ENCODE measurements at places on chromosomes 2 and 18.
A peak's percentile ranks its signal among the peaks of the same experiment; 100 is the strongest.

GRCh38 chr2:31654241-31654640, 73.5 kb upstream of the SRD5A2 start:
- no peak for DNase-seq

- no peak for DNase-seq
Measured at GRCh38 chr2:221929259-221929658, 357.2 kb upstream of the EPHA4 start.

DNA sequence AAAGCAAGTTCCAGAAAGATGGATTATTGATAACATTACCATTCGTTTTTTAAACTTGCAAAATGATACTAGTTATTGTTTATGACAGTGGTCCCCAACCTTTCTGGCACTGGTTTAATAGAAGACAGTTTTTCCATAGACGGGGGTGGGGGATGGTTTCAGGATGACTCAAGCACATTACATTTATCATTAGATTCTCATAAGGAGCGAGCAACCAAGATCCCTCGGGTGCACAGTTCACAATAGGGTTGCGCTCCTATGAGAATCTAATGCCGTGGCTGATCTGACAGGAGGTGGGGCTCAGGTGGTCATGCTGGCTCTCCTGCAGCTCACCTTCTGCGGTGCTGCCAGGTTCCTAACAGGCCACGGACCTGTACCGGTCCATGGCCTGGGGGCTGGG, 86.2 kb downstream of the BCL2 start:
- peak; percentile 26 for DNase-seq

GRCh38 chr2:25201794-25202193, 33.4 kb upstream of the POMC start:
- no peak for DNase-seq

- no peak for DNase-seq
Measured at GRCh38 chr18:12744103-12744502, 41.3 kb downstream of the PSMG2 start.

DNA sequence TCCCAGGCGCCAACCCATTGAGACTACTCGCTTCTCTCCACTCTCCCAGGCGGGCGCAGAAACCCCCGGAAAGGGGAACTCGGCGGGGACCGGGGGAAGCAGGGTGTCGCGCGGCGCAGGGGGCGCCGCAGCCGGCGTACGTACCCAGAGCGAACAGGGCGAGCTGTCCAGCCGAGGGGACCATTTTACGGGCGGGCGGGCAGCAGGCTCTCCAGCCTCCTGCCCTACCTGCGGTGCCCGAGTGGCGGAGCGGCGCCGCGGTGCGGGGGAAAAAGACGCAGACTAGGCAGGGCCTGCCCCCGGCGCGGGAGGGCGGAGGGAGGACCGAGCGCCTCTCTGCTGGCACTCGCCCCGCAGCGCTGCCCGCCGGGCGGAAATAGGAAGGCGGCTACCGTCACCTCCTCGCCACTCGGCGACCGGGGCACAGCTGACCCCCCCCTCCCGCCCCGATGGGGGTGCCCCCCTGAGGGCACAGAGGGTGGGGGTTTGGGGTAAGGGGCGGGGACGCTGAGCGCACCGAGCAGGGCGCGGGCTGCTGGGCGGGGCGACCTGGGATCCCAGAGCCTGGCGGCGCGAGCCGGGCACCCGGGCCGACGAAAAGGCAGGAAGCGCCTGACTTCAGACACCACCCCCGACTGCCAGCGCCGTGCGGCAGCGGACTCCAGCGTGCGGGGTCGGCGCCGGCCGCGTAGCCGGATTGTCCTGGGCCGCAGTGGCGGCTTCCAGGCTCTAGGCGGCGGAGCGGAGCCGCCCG, at the start of gene TGFA:
Gene TGFA (minus strand): TSS at position 243 of the 754 bp plus-strand sequence. CDS start 59 bp downstream, at position 184.
- DNase-seq = peak; percentile 56

DNA sequence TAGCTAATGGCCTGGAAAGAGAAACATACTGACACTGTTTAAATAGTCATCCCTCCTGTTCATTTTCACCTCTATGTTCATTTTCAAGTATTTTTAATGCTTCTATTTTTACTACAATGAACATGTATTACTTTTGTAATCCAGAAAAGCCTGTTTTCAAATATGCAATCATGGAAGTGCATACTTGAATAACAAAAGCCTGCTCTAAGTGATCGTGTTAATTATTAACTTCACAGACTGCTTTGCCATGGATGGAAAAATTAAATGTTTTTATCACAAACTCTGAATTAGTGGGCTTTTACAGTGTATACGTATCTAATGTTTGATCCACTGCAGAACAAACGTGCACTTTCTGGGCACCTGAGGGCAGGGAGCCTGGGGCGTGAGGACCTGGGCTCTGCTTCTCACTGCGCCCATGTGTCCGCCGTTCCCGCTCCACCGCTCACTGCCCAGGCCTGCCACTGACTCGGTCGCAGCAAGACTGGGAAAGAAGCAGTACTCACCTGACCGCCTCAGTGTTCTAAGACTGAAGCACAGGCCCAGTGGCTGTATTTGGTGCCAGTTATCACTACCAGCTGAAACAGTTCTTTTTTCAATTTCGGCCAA, 80.6 kb downstream of the UXS1 start:
- DNase-seq = no peak

DNA sequence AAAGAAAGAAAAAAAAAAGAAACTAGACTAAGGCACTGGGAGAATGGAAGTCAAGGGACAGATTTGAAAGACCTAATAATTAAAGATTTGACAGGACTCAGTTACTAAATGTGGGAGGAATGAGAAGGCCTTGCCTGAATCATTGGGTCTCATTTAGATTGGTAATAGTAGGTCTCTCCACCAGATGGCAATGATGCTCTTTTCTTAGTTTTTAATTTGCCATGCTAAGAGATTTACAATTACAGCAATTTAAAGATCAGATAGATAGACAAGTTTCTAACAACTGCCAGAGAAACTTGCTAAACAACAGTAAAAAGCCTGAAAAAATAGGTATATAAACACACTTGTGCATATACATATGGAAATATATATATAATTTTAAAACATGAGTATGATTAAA, 153.0 kb downstream of the TMEM247 start:
- no peak for DNase-seq

- no peak for DNase-seq
Measured at GRCh38 chr2:133641497-133641896, 73.2 kb upstream of the NCKAP5 start.

DNA sequence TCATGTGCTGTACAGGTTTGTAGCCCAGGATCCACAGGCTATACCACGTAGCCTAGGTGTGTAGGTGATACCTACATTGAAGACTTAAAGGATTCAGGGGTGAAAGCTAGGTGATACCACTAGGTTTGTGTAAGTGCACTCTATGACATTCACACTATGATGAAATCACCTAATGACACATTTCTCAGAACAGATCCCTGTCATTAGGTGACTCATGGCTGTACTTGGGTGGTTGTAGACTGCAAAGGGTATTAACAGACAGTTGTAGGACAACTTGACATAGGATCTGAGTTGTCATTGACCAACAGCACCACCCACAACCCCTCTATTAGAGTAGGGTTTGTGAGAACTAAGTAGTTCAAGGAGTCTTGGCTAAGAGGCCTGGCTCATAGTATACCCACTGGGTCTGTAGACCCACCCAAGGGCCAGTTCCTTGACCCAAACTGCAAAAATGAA, 27.7 kb upstream of the SMCHD1 start:
- DNase-seq = no peak

DNA sequence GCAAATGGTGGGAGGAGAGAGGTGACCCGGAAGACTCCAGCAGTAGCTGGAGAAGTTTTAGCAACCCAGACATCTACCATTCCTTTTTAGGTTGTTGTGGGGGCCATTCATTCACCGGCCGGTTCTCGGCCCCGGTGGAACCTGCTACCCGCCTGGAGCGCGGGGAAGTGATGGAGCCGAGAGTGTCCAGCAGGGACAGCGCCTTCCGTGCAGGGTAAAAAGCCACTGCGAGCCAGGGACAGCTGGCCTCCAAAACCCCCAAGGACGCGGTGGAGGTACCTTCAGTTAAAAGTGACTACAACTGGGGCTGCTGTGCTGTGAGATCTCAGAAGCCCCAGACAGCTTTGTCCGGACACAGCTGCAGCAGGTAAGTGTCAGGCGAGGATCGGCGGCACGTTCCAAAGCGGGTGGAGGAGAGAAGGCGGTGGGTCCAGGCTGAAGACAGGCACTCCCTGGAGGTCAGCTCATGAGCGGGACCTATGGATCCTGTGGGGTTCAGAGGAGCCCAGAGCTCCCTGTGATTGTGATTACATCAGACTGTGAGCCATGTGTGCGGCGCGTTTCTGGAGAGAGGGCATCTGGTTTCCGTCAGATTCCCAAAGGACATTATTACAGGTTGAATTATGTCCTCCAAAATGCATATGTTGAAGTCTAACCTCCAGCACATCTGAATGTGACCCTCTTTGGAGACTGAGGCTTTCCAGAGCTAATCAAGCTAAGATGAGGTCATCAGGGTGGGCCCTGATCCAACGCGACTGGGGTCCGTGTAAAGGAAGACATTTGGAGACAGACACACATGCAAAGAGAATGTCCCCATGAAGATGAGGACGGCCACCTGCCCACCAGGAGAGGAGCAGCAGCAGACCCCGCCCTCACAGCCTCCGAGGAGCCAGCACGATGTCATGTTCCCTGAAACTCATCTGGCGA, 276.3 kb downstream of the EIPR1 start:
- no peak for DNase-seq

DNA sequence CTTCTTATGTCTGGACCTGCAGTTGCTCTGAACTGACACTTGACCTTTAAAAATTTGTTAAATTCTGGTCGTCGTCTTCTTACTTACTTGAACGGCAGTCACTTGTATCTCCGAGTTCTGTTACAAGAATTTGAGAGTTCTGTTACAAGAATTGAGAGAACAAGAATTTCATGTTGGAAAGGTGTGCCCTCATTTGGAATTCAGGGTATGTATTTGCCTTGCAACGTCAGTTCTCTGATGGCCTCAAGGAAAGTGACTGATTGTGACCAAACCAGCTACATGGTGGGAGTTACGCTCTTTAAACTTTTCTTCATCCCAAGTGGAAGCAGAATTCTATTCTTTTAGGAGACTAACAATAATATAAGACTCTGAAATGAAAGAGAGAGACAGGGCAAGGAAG, 320.0 kb upstream of the TRIB2 start:
- DNase-seq = no peak

DNA sequence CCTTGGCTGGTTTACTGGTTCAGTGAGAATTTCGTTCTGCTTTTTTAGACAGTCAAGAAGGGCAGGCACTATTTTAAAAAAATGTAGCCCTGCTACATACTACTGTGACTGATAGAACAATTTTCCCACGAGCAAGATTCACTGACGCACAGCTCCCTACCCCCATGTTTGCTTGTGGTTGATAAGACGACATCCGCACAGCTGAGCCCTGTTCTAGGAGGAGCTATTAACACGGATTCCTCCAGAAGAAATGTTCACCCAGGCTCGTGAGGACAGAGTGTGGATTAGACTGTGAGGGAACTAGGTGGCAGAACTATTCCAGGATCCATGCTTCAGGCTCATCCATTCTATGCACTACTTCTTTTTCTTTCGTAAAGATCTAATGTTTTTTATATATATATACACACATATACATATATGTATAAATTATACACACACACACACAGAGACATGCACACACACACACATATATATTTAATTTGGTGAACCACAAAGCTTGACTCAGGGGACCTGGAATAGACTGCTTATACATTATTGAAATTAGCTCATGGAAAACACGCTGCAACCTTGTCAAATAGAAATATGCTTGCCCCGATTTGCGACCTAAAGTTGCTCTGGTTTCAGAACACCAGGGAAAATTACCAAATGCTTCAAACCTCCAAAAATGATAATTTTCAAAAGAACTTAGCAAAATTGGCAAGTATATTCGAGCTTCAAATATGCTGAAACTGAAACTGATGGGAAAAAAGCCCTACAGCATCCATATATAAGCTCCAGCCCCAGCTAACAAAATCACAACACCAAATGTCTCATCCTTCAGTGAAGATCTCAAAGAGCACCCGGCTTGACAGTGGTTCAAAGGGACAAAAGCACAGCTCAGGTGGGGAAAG, 370.4 kb downstream of the SOCS6 start:
- DNase-seq = no peak

GRCh38 chr2:173555833-173556232, 201.2 kb downstream of the CDCA7 start:
- no peak for DNase-seq

DNA sequence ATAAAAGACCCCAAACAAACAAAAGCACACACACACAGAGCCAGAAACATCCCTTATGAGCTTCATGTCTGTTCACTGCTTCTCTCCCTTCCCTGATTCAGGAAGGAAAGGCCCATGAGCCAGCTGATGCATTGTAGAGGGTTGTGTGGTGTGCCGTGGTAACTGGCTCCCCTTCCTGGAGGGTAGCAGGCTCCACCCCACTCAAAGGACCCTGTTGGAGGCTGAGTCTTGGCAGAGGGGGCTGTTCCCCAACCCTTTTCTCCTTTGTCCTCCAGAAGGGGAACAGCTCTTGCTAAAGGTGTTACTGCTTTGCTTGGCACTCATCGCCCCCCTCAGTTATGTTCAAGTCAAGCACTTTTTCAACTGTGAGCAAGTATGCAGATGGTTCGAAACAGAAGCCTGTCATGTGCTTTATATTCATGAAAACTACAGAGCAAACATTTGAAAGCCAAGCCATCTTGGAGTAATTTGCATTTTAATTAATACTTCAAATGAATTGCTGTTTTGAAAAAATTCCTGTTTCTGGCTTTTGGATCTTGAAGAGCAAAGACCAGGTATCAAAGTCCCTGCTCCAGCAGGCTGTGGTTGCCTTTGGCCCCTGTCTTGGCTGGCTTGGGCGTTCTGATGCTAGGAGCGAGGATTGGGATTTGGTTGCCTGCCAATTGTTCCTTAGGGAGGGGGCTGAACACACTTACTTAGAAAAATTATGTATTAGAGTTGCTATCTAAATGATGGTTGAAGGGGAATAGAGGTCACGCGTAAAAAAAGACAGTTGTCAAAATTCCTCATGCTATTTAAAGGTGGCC, 267.8 kb downstream of the TSN start:
- DNase-seq = no peak
